ENCODE measurements at places on chromosomes 5 and 9.

DNA sequence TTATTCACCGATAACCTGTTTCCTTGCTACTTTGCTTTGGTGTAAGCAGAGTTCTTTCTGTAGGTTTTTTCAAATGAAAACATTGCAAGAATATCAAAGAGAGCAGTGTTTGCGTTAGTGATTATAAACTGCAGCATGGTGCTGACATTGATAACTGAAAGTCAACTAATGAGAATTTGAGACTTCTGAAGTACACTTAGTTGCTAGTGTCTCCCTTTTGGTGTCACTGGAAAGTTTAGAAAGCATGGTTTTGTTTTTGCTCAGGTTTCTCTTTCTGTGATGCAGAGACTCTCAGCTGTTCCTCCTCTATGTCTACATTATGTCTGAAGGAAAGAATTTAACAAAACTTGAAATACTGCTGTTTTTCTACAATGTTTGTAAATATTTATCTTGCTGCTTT lies 80.2 kb upstream of the ZNF169 start:
- no peak for DNase-seq

DNA sequence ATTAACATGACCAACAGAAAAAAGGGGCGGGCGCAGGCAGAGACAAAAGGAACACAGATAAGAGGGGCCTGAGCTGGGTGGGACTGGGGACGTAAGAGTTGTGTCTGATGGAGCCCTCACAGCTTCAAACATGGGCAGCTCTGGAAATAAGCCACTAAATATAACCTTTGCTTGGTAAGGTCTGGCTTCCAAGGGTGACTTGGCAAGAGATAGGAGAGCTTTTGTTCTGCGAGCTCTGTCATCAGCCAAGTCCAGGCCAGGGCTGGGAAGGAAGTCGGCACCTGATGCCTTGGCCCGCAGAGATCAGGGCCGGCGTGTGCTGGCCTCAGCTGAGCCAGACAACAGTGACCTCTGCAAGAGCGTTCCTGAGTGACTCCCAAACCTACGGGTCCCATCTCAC lies 11.8 kb downstream of the TRUB2 start:
- DNase-seq, result no peak

DNA sequence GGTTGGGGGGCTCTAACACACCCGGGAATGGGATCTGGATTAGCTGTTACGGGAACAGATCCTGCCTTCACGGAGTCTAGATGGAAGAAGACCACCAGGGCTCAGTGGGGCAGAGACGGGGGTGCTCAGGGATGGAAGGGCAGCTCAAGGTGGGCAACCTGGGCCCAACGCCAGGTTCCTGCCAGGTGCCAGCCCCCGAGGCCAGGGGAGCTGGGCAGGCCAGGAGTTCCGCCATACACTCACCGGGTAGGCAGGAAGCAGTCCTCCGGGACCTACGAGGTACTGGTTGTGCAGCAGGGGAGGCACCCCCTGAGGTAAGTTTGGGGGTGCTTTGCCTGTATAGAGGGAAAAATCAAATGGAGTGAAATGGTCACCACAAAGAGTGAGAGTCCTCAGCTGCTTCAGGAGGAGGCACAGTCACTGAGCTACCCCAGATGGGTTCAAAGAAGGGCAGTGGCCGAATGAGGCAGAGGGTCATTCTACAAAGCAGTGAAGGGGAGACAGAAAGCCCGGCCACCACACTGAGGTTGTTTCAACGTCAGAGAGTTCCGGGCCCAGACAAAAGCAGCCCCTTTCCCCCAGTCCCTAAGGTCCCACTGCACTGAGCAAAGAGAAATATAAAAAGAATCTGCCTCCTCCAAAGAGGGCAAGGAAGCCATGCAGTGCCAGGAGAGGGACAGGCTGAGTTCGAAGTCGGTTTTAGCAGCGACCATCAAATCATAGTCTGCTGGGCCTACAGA lies 110.0 kb downstream of the UBE2R2 start:
- no peak for DNase-seq

GRCh38 chr5:138869763-138870500 lies 5.2 kb downstream of the LRRTM2 start:
- DNase-seq, result no peak

GRCh38 chr5:127077366-127077765 lies 4.1 kb upstream of the C5orf63 start:
- DNase-seq, result no peak

- DNase-seq, result no peak
Measured at GRCh38 chr5:83973925-83974815, 253.5 kb upstream of the HAPLN1 start.

- DNase-seq, result peak; percentile 30
Measured at GRCh38 chr5:57324181-57324580, 150.3 kb downstream of the GPBP1 start.

GRCh38 chr5:77200663-77201062 lies 9.8 kb upstream of the PDE8B start:
- DNase-seq, result no peak

DNA sequence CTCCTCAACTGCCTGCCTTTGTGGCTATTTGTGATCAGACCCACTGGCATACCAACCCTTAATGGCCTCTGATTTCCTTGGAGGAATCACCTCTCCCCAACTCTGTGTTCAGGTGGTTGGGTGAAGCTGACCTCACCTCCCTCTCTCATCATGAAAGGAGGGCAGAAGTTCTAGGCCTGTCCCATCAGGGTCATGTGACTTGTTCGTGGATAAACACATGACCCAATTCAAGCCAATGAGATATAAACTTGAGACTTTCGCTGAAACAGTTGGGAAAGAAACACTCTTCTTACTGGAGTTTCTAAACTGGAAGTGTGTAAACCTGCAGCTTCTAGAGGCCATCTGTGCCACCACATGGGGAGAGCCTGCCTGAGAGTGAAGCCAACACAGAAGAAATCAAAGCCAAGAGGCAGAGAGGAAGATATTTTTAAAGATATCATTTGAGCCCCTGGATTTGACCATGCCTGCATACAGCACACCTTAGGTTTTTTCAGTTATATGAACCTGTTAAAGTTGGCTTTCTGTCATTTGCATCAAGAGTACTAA lies 5.8 kb downstream of the GABBR2 start:
- DNase-seq, result no peak

- DNase-seq, result no peak
Measured at GRCh38 chr5:168822745-168823281, 243.6 kb upstream of the PANK3 start.

GRCh38 chr9:98960409-98960808 lies 16.7 kb downstream of the COL15A1 start:
- no peak for DNase-seq

DNA sequence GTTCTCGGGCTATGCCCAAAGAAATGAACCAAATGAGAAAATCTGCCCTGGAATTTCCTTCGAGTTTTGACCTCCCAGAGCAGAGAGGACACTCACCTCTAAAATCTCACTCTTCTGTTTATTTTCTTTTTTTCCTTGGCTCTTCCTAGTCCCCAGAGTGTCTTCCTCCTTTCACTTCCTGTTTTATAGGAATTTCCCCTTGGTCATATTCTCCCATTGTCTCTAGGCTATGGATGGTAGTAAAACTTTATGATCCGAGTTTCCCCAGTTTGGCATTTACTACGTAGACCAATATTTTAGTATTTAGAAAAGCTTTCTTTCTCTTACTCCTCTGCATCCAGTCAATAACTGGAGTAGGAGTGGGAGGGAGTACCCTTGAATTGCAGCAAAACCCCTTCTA lies 354.5 kb upstream of the ZNF608 start:
- DNase-seq, result no peak

- DNase-seq, result peak; percentile 78
Measured at GRCh38 chr5:55159763-55160492, at the start of gene GPX8. Gene GPX8 (plus strand): TSS chr5:55160171. CDS start chr5:55160193, 22 bp downstream.

DNA sequence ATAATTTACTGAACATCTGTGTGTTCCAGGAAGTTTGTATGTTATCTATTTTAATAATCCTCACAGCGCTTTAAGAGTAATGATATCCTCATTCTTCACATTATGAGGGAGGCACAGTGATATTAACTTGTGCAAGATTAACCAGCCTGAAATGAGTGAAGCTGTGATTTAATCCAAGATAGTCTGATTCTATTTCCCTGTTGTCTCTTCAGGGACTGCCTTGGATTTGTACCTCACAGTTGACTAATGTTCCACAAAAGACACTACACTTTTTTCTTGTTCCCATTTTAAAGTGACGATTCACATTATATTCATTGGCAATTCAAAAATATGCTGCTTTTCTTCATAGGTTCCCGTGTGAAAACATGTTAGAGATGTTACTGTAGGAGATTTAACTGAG lies 125.3 kb upstream of the GNA14 start:
- DNase-seq, result no peak

DNA sequence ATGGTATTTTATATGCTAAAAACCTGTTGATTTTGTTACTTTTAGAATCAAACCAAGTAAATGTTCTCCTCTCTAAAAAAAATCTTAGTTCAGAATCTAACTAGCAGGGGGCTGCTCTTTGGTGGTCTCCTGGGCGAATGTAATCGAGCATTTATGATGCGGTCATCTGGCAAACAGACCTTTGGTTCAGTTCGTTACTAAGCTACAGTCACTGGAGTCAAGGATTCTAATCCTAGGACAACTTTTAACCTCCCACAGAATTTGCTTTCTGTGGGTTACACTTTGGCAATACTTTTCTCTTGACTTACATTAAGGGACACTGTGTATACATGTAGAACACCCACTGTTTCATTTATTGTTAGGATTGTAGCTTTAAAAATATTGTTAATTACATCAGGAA lies 26.3 kb upstream of the FREM1 start:
- DNase-seq, result no peak

GRCh38 chr5:122908662-122909061 lies 63.2 kb downstream of the SNX24 start:
- no peak for DNase-seq

DNA sequence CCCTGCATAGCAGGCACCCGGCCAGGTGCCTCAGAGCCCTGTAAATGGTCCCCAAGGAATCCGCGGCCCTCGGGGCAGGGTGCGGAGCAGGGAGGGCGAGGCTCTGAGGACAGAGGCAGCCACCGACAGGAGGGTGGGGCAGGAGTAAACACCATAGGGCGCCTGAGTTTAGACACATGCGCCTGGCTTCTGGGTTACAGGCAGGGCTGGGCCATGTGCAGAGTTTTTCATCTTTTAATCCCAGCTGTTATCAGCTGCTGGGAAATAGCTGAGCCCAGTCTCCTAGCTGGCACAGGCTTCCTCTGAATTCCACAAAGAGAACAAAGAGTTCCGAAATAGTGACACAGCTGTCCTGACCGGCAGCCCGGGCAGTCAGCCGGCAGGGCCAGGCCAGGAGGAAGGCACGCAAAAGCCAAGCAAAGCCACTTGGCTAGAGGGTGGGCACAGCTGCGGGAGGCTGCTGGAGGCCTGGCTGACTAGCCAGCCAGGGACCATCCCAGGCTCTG lies 98.9 kb upstream of the PHYKPL start:
- DNase-seq, result no peak

GRCh38 chr9:125682340-125682739 lies 24.7 kb downstream of the MAPKAP1 start:
- DNase-seq, result no peak

DNA sequence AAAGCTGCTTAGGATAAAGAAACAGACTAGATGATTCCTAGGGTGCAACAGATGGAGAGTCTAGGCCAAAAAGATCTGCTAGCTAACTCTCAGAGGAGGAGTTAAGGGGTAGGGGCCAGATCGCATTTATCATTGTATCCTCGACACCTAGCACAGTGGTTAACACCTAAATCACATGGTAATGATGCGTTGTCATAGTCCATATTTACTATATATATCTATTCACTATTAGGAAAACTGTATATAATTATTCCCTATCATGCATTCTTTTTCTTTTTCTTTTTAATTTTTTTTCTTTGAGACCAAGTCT lies 92.8 kb upstream of the SLC44A1 start:
- no peak for DNase-seq

DNA sequence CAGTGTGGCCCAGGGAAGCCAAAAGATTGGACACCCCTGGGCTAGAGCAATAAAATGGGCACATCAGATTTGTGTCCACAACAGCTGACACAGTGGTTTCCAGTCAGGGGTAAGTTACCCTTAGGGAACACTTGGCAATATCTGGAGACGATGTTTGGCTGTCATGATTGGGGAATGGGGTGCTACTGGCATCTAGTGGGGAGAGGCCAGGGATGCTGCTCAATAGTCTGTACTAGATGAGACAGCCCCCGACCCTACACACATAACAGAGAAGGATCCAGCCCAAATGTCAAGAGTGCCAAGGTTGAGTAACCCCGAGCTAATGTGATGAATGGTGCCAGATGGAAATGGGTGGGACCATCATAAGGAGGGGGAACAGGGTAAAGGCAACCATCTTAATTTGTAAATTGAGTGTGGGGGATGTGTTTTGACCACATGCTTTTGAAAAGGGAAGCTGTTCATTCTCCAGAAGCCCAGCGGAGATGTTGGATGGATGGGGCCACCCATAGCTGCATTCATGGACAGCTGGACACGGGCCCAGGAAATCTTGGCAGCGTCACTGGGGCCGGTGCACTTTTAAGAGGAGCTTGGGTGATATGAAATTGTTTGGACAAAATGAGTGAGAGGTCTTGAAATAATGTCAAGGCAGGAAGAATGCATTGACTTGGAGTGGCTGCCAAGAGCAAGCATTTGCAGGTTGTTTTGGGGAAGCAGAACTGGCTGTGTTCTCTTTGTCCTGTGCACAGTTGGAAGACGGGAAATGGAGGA lies 33.4 kb downstream of the SYK start:
- DNase-seq, result no peak

GRCh38 chr9:116468793-116469527 lies 218.1 kb upstream of the TRIM32 start:
- DNase-seq, result no peak

DNA sequence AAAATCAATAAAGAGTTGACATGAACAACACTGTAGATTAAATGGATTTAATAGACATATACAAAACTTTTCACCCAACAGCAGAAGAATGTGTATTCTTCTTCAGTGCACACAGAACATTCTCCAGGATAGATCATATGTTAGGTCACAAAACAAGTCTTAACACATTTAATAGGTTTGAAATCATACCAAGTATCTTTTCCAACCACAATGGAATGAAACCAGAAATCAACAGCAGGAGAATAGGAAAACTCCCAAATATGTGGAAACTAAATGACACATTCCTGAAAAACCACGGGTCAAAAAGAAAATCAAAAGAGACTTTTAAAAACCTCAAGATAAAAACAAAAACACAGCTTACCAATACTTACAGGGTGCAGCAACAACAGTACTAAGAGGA lies 790.1 kb upstream of the ZNF608 start:
- DNase-seq, result no peak

DNA sequence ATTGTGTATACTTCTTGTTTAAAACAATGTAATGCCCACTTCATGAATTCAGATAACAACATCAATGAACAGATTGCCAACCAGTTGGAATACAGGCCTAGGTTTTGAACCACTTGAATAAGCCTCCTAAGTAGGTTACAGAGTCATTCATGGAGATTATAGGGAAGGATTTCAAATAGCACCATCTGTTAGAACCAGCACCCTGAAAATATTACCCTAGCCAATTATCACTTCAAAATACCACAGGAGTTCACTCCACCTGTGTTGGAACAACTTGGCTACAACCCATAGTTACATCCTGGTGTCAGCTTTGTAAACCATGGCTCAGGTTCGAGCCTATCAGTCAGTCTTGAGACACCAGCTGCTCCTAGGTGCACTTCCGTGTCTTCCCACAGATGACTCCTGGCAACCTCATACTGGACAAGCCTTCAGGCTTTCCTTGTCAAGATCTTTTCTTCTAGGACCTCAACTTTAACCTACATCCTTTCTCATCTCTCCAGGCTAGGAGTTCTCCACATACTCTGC lies 350.0 kb downstream of the DEPDC1B start:
- DNase-seq, result no peak

- DNase-seq, result no peak
Measured at GRCh38 chr9:127567730-127568617, 44.1 kb upstream of the STXBP1 start.
